RKO (cell line): ENCODE measurements at places on chromosomes 5 and 9.

GRCh38 chr9:33140401-33141360 lies 26.5 kb downstream of the B4GALT1 start:
- DNase-seq: no peak

GRCh38 chr9:132193227-132194124 lies 31.6 kb downstream of the NTNG2 start:
- no peak for DNase-seq

DNA sequence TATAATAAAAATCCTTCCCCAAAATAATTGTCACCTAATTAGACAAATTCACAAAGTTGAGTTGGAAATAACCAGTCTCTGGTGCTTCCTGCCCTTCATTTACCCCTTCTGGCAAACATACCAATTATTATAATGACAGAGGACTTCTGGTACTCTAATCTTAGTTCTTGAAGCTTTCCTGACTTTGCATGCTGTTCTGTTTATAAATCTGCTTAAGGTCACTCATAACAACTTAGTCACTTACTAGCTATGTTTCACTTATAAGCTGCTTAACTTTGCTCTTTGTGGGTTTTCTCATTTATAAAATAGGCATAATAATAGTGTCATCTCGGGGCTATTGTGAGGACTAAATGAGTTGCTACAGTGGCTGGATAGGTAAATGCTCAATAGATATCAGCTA lies 446.5 kb downstream of the EFNA5 start:
- no peak for DNase-seq

DNA sequence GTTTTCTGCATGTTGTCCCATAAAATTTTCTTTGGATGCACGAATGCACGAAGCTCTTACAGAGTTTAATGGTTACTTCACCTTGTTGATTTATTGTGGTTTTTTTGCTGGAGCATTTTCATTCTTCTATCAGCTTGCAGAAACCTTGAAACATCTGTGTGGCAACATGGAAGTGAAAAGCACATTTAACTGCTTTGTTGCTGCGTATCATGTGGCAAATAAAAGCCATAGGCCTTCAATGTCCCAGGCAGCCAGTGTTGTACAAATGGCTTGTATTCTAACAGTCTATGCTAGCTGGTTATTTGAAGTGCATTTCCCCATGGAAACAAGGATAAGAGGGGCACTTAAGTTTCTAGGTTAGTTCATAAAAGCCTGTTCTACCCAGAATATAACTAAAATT lies 42.5 kb upstream of the RASGRF2 start:
- no peak for DNase-seq

- no peak for DNase-seq
Observed at GRCh38 chr5:10988622-10989021, 227.6 kb upstream of the DAP start.

GRCh38 chr9:133880851-133881661 lies 111.1 kb downstream of the VAV2 start:
- DNase-seq: no peak
